ENCODE measurements at places on chromosomes 7 and 10.

DNA sequence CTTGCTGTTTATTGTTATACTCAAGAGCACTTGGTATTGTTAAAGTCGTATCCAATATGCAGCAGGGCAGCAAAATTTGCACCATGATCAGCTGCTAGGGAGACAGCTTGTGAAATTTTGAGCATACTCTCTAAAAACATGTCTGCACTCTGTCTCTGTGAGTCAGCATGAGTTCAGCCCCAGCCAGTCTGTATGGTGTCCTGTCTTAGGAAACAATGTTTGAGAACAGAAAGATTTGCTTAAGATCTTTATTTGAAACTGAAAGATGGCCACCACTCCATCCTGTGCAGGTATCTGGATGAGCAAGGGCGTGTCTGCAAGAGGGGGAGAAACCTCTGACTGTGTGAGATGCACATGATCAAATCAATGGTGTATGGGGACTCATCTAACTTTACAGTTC, 97.1 kb downstream of the GNAI1 start:
- no peak for DNase-seq

- DNase-seq = no peak
These were observed 449.9 kb upstream of the ANKRD30A start for GRCh38 chr10:36675458-36675880.

DNA sequence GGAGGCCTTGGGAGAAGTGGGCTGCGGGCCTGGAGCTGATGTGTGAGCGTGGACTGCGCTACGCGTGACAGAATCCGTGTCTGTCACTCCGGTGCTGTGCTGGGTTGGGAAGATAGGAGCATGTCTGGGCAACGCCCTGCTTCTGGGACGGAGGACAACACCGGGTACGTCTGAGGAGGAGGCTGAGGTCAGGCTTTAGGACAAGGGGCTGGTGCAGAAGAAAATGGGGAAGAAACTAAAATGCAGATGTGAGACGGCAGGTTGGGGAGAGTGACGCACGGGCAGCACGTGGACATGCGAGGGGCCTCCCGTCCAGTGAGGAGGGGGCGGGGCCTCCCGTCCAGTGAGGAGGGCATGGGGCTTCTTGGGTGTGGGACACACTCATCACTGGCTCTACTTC, 207.4 kb downstream of the DNAJB6 start:
- no peak for DNase-seq

- no peak for DNase-seq
These were observed 8.2 kb downstream of the SLC35B4 start for GRCh38 chr7:134308548-134308947.

DNA sequence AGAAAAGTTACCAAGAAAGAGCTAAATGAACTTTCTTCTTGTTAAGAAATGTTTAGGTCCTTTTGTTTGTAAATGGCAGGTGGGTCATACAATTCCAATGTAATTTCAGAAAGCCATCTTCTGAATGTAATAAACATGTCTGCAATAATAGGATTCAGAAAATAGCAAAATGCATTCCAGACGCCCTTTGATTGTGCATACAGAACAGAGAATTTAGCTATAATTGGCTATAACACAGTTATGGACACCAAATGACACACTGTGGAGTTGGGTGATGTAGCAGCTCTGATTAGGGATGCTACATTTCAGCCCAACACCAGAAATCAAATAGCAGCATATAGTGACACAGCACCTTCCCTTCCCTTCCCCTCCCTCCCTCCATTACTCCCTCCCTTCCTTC, 240.8 kb downstream of the SNX10 start:
- DNase-seq = no peak

- DNase-seq = no peak
These were observed 6.6 kb upstream of the RHBDD2 start for GRCh38 chr7:75872073-75872782.

GRCh38 chr10:43110338-43111071, 27.7 kb upstream of the CSGALNACT2 start:
- DNase-seq = no peak

DNA sequence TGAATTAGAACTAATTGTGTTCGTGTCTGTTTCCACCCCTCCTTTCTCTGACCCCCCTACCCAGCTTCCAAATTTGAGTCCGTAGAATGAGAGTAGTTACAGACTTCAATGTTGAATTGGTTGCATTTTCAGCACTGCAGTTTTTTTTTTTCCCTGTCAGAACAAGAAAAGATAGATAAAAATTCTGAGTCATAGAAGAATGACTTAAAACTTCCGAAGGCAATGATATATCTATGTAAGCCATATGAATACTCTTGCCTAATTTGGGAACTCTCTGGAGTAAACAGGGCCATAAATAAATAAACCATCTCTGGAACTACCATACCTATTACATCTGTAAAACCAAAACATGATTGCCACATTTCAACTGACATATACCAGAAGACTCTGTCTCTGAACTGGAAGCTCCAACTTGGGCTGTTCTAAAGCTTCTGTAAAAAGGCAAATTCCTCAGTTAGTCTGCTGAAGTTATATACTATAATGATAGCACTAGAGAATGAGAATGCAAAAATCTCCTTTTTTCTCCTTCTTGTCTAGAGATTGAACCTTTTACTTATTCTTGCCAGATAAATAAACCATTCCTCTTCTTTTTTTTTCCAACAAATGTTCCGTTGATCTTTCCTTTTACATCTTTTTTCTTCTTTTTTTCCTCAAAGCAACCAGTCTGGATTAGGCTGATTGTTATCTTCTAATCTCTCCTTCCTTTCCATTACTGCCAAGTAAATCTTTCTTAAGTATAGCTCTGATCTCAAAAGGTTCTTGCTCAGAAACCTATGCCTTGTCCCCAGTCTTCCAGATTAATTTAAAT, 23.5 kb downstream of the VCL start:
- no peak for DNase-seq

DNA sequence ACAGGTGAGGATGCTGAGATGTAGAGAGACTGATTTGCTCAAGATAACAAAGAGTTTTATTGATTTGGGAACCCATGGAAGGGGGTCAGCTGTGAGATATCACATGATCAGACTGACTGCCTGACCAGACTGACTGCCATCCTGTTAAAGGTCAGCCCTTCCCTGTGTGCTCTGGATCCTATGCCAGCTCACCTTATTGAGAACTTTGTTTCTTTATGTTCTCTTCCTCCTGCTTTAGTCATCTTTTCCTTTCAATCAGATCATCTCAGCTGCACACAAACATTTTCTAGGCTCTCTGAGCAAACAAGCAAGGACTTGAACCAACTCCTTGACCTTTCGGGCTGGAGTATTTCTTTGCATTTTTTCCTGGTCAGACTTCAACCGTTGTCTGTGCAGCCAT, 50.0 kb upstream of the MTPN start:
- DNase-seq = no peak

DNA sequence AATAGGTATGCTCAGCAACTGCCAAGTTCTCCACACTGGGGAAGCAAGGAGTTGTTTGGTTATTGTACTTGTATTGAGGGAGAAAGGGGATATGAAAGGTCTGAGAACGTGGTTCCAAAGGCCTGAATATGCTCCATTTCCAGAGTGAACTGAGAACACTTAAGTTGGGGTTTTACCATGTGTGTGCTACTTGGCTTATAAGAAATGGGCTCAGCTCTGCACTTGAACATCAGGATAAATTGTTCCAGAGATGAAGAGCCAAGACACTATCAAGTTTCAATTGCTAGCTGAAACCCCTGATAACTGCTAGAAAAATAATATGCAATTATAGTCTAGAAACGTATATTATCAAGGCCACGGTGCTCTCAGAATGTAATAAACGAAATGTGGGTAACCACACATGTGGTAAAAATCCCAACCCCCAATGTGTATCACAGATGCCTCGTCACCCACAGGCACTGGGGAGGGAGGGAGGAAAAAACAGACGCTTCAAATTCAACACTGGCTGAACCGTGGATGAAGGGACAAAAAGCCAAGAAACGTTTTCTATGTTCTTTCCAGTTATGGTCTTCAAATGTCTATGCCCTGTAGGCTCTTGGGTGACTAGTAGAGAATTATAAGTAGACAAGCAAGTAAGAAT, 16.3 kb downstream of the ELMO1 start:
- DNase-seq = no peak

DNA sequence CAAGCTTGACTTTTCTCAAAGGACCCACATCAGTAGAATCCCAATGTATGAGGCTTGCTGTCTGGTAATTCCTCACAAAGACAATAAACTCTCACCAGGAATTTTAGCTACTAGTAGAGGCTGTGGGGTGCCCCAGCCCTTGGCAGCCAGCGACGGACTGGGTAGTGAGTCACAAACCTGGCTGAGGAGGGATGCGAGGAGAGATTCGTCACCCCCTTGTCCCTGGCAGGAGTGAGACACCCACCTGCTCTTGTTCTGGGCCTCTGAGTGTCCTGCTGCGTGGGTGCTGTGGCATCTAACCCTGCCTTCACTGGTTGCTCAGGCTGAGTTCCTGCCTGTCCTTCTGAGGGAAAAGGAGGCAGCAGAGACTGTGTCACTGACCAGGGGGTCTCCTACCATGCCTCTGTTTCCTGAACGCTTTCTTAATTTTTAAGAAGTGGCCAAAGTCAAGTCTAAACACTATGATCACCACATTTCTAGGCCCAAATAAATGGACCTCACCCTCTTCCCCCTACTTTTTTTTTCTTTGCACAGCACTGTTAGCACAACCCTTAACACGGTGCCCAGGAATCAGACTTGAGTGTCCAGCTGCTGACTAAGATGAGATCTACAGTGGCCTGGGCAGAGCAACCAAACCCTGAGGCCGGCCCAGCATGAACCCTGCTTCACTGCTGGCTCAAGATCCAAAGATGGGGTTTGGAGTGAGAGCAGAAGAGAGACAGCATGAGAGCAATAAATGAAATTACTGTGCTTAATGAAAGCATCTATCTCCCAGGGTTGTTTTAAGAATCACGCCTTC, 146.4 kb downstream of the ANLN start:
- DNase-seq = no peak

GRCh38 chr10:122084286-122085041, 95.5 kb downstream of the TACC2 start:
- DNase-seq = no peak

- no peak for DNase-seq
These were observed 90.8 kb upstream of the FGL2 start for GRCh38 chr7:77290425-77290824.

GRCh38 chr7:48249166-48249565, 77.9 kb downstream of the ABCA13 start:
- no peak for DNase-seq

GRCh38 chr7:98211221-98211675, at the start of gene BHLHA15:
TSS of gene BHLHA15 (plus strand) at chr7:98211439. CDS start at chr7:98212310, 871 bp downstream.
- no peak for DNase-seq

DNA sequence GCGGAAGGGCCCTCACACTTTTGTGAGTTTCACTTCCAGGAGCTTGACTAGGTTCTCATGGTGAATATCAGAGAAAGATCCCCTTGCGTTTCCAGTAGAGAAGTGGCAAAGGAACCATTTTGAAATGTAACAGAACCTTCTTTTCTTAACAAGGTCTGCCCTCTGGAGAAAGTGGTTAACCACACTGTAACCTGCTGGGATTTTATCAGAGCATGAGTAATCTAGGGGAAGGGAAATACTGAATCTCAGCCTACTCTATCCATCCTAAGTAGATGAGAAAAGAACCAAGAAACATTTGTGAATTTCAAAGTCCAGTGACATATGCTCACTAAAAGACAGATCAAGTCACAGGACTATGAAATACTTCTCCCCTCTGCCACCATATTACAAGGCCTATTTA, 235.5 kb downstream of the ZEB1 start:
- DNase-seq = no peak

GRCh38 chr7:82578430-82578829, 134.9 kb upstream of the CACNA2D1 start:
- DNase-seq = no peak

- DNase-seq = no peak
These were observed 2.6 kb downstream of the MEST start for GRCh38 chr7:130494431-130494858.

DNA sequence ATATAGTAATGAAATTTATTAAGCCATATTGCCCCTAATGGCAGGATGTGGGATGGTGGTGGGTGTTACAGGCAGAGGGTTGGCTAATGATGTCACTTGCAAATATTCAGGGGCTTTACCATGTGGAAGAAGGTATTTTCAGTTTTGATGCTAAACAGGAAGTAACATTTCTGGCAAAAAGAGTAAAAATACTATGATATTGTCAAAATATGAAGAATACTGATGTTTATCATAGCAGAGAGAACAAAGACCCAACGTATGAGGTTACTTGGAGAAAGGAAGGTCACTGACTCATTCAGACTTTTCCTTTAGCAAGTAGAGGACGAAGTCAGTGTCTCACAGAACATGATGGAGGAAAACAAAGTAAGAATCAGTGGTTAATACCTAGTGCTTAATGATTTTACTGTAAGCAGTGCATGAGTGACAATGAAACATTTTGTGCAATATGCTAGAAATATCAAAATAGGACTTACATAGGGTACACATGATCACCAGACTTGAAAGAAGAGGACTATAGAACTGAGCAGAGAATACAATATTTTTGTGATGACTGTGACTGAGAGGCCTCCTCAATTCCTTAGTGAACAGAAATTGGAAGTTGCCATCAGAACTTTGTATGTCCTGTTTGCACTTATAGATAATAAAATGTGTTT, 89.7 kb upstream of the STEAP4 start:
- no peak for DNase-seq

DNA sequence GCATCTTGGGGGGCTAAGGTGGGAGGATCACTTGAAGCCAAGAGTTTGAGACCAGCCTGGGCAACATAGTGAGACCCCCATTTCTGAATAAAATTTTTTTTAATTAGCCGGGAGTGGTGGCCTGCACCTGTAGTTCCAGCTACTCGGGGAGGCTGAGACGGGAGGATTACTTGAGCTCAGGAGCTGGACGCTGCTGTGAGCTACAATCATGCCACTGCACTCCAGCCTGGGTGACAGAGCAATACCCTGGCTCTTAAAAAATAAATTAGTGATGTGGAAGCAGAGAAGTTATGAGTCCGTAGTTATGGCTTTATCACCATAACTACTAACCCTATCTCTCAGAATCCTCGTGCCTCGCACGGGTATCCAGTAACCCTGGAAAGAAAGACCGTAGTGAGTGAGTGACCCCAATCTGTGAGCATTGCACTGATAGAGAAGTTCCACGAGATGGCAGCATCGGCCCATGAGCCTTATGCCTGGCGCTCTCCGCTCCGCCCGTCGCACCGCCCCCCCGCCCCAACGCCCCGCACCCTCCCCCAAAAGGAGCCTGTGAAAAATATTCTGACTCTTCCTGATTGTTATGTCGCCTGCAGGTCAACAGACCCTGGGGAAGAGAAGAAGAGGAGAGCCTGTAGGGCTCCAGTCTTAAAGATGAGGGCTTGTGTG, 4.9 kb upstream of the SLC29A3 start:
- no peak for DNase-seq

GRCh38 chr10:44063686-44064085, 321.2 kb downstream of the CXCL12 start:
- no peak for DNase-seq

GRCh38 chr7:33719059-33719581, 186.2 kb upstream of the BMPER start:
- DNase-seq = no peak

DNA sequence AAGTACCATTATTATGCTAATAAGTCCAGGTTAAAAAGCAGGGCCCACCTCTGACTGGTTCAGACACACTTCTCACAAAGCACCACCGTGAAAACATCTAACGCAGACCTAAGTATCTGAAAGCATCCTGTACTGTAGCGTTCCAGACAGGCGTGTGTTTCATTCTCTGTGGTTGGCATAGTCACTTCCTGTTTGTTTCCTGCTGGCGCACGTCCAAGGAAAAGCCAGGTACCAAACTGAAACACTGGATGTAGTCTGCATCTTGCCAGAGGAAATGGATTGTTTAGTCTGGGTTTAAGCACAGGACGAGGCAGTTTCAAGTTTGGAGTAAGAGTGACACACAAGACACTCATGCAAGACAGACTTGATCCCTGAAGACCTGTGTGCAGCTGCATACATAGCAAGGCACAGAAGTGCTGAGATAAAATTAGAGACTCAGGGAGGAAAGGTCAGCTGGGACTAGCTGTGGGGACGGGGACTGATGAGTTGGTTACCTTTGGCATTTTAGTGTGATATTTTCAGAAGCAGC, 23.3 kb downstream of the BPGM start:
- no peak for DNase-seq
